M059J (cell line): ENCODE measurements at places on chromosomes 5 and 9. TPM values are rescaled to one million over a fixed set of nuclear protein-coding genes. Genes with fewer than 3 reads are reported as not detected.

The NR5A1 gene
- total RNA-seq, result 0.02 TPM in 1 of 2 replicates, not detected in the other

The GPBP1 gene
- total RNA-seq, result 70.5 and 76.5 TPM in 2 replicates

The DPYSL3 gene
- 70.7 and 88.2 TPM in 2 replicates for total RNA-seq

The TEK gene
- total RNA-seq, result 0.96 and 2.0 TPM in 2 replicates

The SLC6A7 gene
- total RNA-seq, result not detected in 2 replicates

The SLC6A3 gene
- total RNA-seq, result not detected in 2 replicates

The TMC1 gene
- 1.1 TPM in 1 of 2 replicates, not detected in the other for total RNA-seq

The GPR21 gene
- not detected in 2 replicates for total RNA-seq
